Fibroblast of lung (primary cell): ENCODE measurements at places on chromosomes 1 and 21. TPM values are rescaled to one million over a fixed set of nuclear protein-coding genes. Genes with fewer than 3 reads are reported as not detected.

DNA sequence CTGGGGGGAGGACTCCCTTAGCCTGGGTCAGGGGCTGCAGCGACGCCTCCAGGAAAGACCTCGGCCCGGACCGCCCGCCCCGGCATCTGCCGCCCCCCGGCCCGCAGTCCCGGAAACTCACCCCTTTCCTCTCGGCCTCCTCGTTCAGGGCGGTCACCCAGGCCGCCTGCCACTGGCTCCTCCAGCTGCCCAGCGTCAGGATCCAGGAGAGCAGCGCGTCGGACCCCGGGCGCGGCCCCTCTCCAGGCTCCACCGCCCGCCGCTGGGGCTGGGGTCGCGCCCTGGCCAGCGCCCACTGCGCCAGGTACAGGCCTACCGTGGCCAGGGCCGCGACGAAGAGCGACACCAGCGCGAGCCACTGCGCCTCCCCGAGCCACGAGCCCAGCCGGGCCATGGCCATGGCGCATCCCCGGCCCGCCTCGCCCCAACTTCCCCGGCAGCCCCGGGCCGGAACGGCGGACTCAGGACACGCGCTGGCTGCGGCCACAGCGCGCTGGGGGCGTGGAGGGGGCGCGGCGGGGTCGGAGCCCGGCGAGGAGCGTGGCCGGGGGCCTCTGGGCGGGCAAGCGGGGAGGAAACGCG is 478 bp downstream of the C2CD2 start:
- peaks cover 21% of the 10 kb centered on the region for H3K4me1 ChIP-seq
- H3K4me3 ChIP-seq, result peak overlapping the region; percentile 72
- DNase-seq, result no peak
- H3K27ac ChIP-seq, result peak overlapping the region; percentile 74
- H3K36me3 ChIP-seq, result no peaks in the 10 kb centered on the region
- H3K27me3 ChIP-seq, result no peaks in the 10 kb centered on the region

- no peaks in the 10 kb centered on the region for H3K27me3 ChIP-seq
- H3K4me1 ChIP-seq, result no peaks in the 10 kb centered on the region
- H3K27ac ChIP-seq, result no peak overlapping the region
- no peak overlapping the region for H3K4me3 ChIP-seq
- no peaks in the 10 kb centered on the region for H3K36me3 ChIP-seq
Observed at GRCh38 chr1:2910211-2910610, 108.7 kb upstream of the TTC34 start.

INKA2 gene
- 3.5 and 3.9 TPM in 2 replicates for total RNA-seq

DNA sequence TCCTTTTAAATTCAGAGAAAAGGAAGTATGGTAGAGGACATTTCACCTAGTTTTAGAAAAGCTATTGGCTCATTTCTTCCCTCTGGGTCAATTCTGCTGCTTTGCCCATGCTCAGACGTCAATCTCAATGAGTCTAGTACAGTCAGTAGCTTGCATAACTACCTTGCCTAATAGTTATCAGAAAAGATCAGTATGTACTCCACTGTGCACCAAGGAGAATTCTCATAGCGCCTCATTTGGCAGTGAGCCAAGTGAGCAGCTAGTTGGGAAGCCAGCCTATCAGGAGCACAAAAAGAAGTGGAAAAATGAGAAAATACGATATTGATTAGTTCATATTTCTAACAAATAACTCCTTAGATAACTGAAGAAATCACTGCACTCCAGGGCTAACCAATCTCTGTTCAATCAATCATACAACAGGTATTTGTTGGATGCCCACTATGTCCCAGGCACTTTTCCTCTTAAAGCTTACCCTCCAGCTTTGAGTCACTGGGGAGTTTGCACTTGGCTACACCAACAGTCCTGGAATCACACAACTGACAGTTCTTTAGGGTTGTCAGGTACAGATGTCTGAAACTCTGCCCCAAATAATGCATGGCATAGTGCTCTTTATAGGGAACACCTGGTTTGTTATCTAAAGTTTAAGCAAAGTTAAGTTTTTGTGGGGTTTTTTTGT is 50.2 kb downstream of the PRDX6 start:
- no peaks in the 10 kb centered on the region for H3K27me3 ChIP-seq
- DNase-seq, result peak; percentile 65
- H3K4me1 ChIP-seq, result no peaks in the 10 kb centered on the region
- H3K4me3 ChIP-seq, result no peak overlapping the region
- no peak overlapping the region for H3K27ac ChIP-seq

NOTCH2 gene
- total RNA-seq, result 129 and 204 TPM in 2 replicates

CRB1 gene
- 0.26 and 0.66 TPM in 2 replicates for total RNA-seq

DNA sequence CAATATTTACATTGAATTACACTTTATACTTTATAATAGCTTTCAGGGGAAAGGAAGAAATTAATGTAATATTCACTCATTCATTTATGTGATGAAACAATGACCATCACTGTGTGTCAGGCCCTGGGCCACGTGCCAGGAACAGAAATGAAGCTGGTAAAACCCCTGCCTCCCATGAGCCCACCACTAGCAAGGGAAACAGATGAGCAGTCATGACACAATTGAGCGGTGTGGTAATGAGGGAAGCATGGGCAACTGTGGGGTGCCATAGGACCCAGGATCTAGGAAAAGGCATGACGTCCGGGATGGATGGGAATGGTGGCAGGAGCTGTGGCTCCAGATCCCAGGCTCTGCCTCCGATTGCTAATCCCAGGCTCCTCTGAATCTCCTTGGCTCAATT is 17.0 kb upstream of the SLC5A9 start:
- H3K4me3 ChIP-seq, result no peak overlapping the region
- H3K36me3 ChIP-seq, result no peaks in the 10 kb centered on the region
- peaks cover 3% of the 10 kb centered on the region for H3K4me1 ChIP-seq
- H3K27ac ChIP-seq, result no peak overlapping the region

- H3K4me1 ChIP-seq, result no peaks in the 10 kb centered on the region
- no peak overlapping the region for H3K27ac ChIP-seq
- no peak overlapping the region for H3K4me3 ChIP-seq
- no peaks in the 10 kb centered on the region for H3K36me3 ChIP-seq
Observed at GRCh38 chr1:117229217-117229616, 18.5 kb upstream of the VTCN1 start.

DNA sequence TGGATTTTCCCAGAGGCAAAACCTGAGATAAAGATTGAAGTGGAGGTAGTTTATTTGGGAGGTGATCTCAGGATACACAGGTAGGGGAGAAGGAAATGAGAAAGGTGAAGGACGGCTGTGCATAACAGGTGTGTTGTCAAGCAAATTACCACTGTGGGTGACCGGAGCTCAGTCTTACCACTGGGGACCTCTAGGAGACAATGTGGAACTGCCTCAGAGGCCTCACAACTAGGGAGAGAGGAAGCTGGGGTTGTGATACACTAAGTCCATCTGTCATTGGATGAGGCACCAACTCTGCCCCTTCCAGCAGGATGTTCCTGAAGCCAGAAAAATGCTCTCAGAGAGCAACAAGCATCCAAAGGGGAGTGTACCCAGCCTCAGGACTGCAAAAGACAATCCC is 32.6 kb downstream of the GRIK3 start:
- H3K27ac ChIP-seq, result no peak overlapping the region
- no peak for DNase-seq
- no peaks in the 10 kb centered on the region for H3K4me1 ChIP-seq
- H3K4me3 ChIP-seq, result no peak overlapping the region

DNA sequence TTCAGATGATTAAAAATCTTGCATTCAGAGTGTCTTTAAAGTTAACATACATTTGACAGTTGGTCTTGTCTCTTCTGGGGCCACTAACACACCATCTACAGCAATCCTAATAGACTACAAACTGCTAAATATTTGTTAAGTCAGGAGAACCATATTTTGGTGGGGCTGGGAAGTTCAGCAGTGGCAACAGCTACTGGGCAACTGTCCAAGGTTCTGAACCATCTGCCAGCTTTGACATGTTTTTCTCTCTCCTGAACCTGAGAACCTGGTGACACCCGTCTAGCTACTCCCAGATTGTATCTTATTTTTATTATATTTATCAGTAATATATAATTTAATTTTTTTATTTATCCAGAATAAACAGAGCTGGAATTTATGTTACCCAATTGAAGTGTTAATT is 199.0 kb upstream of the DPYD start:
- DNase-seq, result peak; percentile 13
- no peaks in the 10 kb centered on the region for H3K27me3 ChIP-seq
- no peak overlapping the region for H3K4me3 ChIP-seq
